GM12865 (cell line): ENCODE measurements at places on chromosomes 16 and 17.

GRCh38 chr17:16881239-16881924 lies 90.5 kb downstream of the TNFRSF13B start:
- no peak for DNase-seq

- peak; percentile 81 for DNase-seq
These were observed 2.9 kb downstream of the CTRL start for GRCh38 chr16:67928561-67929364.

GRCh38 chr17:1315409-1315808 lies 35.9 kb downstream of the TRARG1 start:
- no peak for DNase-seq

- no peak for DNase-seq
These were observed 8.4 kb upstream of the SHCBP1 start for GRCh38 chr16:46629331-46630219.

GRCh38 chr17:69457603-69458002 lies 43.1 kb downstream of the MAP2K6 start:
- peak; percentile 26 for DNase-seq

GRCh38 chr16:63945806-63946205 lies 1176.1 kb downstream of the CDH11 start:
- no peak for DNase-seq
